GM20000 (cell line): ENCODE measurements at places on chromosomes 5 and 9.

DNA sequence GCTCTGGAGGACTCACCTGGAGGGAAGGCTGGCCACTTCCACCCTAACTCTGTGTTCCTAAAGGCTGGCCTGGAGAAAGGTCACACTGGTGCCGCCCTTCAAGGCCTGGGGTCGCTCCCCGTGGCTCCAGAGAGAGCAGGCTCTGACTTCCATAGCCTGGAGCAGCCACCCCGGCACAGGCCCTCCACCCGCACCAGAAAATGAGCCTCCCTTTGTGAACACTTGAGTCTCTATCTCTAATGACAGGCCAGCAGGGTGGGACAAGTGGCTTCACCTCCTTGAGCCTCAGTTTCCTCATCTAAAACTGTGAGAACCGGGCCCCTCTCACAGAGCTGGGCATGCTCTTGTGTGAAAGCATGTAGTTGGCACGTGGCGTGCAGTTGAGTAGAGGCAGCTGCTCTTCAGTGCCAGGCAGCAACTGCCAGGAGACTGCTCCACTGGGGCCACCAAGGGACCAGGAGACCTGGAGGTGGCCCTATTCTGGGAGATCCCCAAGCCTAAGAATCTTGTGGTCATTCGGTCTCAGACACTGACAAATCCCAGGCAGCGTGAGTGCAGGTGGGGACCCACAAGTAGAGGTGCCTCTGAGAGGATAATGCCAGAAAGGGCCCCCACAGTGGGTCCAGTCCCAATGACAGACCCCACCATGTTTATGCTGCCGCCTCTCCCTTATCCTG, 56.7 kb upstream of the GARNL3 start:
- DNase-seq = no peak

- DNase-seq = no peak
These were observed 28.1 kb upstream of the SH3PXD2B start for GRCh38 chr5:172482156-172483020.

- DNase-seq = no peak
These were observed 630 bp downstream of the PSMB7 start for GRCh38 chr9:124414612-124415011.

DNA sequence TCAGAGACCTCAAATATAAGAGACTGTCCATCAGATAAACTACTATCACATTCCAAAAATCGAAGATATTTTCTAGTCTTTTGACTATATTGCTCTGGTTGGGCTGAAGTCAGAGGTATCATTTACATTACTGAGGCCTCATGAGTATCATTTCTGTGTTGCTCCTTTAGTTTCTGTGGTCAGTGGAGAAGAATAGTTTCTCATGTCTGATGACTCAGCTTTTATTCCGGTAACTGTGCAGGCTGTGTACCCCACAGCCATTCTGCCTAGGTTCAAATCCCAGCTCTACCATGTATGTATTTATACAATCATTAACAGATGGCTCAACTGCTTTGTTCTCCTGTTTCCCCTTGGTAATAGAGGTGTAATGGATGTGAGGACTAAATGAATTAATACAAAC, 179.3 kb downstream of the ALDH1A1 start:
- no peak for DNase-seq

GRCh38 chr5:39177631-39177964, 41.8 kb downstream of the FYB1 start:
- peak; percentile 23 for DNase-seq

- no peak for DNase-seq
These were observed 15.3 kb downstream of the AP3S1 start for GRCh38 chr5:115857057-115857479.

- peak; percentile 67 for DNase-seq
These were observed 18.2 kb downstream of the S100Z start for GRCh38 chr5:76867827-76868693.

DNA sequence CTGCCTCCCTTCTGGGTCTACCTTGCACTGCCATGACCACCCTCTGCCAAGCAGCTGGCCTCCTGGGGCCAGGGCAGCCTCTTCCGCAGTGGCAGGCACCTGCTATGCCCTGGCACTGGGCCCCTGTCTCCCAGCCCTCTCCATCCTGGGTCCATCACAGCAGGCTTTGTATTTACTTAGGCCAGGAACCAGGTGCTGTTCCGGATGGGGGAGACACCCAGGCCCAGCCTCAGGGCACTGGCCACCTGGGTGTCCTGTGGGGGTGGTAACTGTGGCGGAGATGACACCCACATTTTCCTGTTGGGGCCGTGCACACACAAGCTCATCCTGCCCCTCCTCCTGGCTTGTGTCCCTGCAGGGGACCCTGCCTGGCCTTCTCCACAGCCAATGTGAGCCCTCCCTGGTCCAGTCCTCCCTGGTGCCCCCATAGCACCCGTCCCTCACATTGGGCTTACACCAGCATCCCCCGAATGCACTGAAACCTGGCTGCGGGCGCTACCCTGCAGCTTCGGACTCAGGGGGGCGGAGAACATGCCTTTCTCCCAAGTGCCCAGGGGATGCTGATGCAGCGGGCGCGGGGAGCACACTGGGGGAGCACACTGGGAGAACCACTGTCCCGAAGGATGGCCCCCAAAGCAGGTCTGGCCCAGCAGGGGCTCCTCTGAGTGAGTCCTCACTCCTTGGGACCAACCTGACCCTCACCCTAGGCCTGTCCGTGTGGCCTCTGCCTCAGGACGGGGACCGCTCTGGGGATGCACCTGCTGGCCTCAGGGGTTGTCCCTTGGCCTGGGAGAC, 17.9 kb downstream of the FAM163B start:
- no peak for DNase-seq
